ENCODE measurements at places on chromosomes 1 and 21. TPM values are rescaled to one million over a fixed set of nuclear protein-coding genes. Genes with fewer than 3 reads are reported as not detected.

Gene PCBP3
- 10.6 TPM for total RNA-seq

Gene ZNF593OS
- total RNA-seq, result not detected

Gene LEMD1
- 13.5 TPM for total RNA-seq

Gene IVL
- not detected for total RNA-seq

- peak; percentile 52 for DNase-seq
- no peaks in the 10 kb centered on the region for H3K27me3 ChIP-seq
- peaks cover 13% of the 10 kb centered on the region for H3K4me1 ChIP-seq
- peak overlapping the region; percentile 83 for H3K4me3 ChIP-seq
Observed at GRCh38 chr1:116911188-116911553, 1.5 kb downstream of the PTGFRN start.

DNA sequence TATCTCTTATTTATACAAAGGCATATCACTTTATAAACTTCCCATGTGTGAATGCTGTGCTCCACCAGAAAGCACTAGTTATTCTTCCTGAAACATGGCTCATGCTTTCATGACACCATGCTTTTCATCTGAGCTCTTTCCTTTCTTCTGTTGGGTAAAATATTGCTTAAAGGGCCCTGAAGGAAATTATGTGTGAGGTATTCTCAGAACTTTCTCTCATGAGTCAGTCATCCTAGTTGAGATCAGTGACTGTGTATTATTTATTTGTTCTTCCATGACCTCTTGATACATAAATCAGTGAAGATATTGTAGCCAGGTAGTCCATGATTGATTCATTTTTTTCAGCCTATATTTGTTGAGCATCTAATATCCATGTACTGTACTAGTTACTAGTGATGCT, 54.8 kb downstream of the CYP2J2 start:
- DNase-seq, result no peak
- no peak overlapping the region for H3K4me3 ChIP-seq
- H3K4me1 ChIP-seq, result no peaks in the 10 kb centered on the region
- H3K27ac ChIP-seq, result no peak overlapping the region
- no peaks in the 10 kb centered on the region for H3K27me3 ChIP-seq

GRCh38 chr1:20158358-20159070, 19.4 kb downstream of the PLA2G2F start:
- H3K27me3 ChIP-seq, result no peaks in the 10 kb centered on the region
- no peak overlapping the region for H3K4me3 ChIP-seq
- H3K36me3 ChIP-seq, result no peaks in the 10 kb centered on the region
- no peak for DNase-seq

DNA sequence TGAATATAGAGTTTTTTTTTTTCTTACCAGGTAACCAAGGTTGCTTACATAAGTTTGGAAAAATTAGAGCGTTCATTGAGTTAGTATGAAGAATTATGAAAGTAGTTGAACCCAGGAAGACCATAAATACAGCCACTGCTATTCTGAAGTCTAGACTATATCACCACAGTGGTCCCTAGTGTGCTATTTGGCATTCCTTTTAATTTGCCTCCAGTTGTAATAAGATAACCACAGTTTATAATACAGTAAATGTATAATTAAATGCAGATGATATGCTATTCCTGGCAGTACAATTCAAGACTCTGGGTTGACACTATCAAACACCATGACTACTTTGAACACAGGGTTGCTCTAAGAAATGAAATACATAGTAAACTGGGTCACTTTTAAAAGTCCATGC, 270.5 kb downstream of the BRINP2 start:
- H3K27ac ChIP-seq, result no peak overlapping the region
- no peak overlapping the region for H3K4me3 ChIP-seq
- DNase-seq, result no peak

GRCh38 chr1:5720484-5720883, 271.7 kb downstream of the NPHP4 start:
- H3K4me1 ChIP-seq, result no peaks in the 10 kb centered on the region
- no peak overlapping the region for H3K4me3 ChIP-seq
- no peaks in the 10 kb centered on the region for H3K27me3 ChIP-seq
- no peaks in the 10 kb centered on the region for H3K36me3 ChIP-seq
- no peak overlapping the region for H3K27ac ChIP-seq
- no peak for DNase-seq

GRCh38 chr1:84060781-84061180, 61.8 kb upstream of the TTLL7 start:
- H3K27ac ChIP-seq, result no peak overlapping the region
- H3K4me3 ChIP-seq, result no peak overlapping the region
- no peaks in the 10 kb centered on the region for H3K36me3 ChIP-seq
- H3K27me3 ChIP-seq, result no peaks in the 10 kb centered on the region

DNA sequence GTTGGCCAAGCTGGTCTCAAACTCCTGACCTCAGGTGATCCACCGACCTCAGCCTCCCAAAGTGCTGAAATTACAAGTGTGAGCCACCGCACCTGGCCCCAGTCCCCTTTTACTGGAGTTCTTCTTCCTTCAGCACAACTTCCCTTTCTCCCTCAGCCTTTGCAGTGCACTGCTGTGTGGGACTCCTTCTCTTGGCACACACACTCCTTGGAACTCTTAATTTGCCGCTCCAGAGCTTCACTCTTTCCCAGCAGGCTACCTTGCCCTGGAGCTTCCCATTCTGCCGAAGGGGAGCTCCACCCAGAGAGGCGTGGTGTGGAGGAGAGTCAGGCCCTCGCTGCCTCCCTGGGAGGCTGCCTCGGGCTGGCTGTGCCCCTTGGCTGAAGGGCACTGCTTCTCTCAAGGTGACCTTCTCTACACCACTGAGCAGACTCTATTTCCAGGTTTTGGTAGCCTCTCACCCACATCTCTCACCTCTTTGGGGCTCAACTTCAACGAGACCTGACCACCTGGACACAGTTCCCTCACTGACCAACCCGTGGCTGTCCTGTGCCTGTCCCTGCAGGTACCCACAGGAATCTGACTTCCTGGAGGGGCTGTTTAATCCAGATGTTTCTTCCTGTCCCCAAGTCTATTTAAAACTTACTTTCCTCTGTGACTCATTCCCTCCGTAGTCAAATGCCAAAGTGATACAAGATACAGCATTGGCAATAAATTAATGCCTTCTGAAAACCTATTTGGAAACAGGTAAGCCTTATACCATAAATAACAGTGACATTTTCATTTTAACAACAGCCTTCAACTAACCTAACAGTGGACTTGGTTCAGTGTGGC, 227.3 kb upstream of the KIAA0040 start:
- no peaks in the 10 kb centered on the region for H3K36me3 ChIP-seq
- no peak overlapping the region for H3K4me3 ChIP-seq
- H3K4me1 ChIP-seq, result peaks cover 4% of the 10 kb centered on the region
- H3K27me3 ChIP-seq, result no peaks in the 10 kb centered on the region

GRCh38 chr1:84254703-84255238, 46.7 kb upstream of the SAMD13 start:
- H3K27ac ChIP-seq, result no peak overlapping the region
- no peaks in the 10 kb centered on the region for H3K27me3 ChIP-seq
- DNase-seq, result no peak
- no peaks in the 10 kb centered on the region for H3K4me1 ChIP-seq
- H3K36me3 ChIP-seq, result no peaks in the 10 kb centered on the region
- H3K4me3 ChIP-seq, result no peak overlapping the region

GRCh38 chr1:89725631-89726030, 92.7 kb downstream of the LRRC8C start:
- H3K36me3 ChIP-seq, result no peaks in the 10 kb centered on the region
- no peaks in the 10 kb centered on the region for H3K27me3 ChIP-seq
- DNase-seq, result no peak
- no peak overlapping the region for H3K27ac ChIP-seq
- H3K4me3 ChIP-seq, result no peak overlapping the region

DNA sequence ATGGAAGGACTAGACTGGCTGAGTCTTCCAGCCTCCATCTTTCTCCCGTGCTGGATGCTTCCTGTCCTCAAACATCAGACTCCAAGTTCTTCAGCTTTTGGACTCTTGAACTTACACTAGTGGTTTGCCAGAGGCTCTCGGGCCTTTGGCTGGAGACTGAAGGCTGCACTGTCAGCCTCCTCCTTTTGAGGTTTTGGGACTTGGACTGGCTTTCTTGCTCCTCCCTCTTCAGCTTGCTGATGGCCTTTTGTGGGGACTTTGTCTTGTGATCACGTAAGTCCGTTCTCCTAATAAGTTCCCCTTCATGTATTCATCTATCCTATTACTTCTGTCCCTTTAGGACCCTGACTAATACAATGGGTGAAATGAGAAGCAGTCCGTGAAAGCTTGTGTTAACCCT, 196.4 kb downstream of the KAZN start:
- H3K27ac ChIP-seq, result no peak overlapping the region
- no peak for DNase-seq
- H3K27me3 ChIP-seq, result no peaks in the 10 kb centered on the region
- no peak overlapping the region for H3K4me3 ChIP-seq
- H3K4me1 ChIP-seq, result no peaks in the 10 kb centered on the region

- DNase-seq, result no peak
- H3K4me3 ChIP-seq, result peak overlapping the region; percentile 87
- peak overlapping the region; percentile 93 for H3K27ac ChIP-seq
- peaks cover 12% of the 10 kb centered on the region for H3K36me3 ChIP-seq
- no peaks in the 10 kb centered on the region for H3K27me3 ChIP-seq
Observed at GRCh38 chr1:32071758-32072621, 749 bp upstream of the TMEM39B start.

DNA sequence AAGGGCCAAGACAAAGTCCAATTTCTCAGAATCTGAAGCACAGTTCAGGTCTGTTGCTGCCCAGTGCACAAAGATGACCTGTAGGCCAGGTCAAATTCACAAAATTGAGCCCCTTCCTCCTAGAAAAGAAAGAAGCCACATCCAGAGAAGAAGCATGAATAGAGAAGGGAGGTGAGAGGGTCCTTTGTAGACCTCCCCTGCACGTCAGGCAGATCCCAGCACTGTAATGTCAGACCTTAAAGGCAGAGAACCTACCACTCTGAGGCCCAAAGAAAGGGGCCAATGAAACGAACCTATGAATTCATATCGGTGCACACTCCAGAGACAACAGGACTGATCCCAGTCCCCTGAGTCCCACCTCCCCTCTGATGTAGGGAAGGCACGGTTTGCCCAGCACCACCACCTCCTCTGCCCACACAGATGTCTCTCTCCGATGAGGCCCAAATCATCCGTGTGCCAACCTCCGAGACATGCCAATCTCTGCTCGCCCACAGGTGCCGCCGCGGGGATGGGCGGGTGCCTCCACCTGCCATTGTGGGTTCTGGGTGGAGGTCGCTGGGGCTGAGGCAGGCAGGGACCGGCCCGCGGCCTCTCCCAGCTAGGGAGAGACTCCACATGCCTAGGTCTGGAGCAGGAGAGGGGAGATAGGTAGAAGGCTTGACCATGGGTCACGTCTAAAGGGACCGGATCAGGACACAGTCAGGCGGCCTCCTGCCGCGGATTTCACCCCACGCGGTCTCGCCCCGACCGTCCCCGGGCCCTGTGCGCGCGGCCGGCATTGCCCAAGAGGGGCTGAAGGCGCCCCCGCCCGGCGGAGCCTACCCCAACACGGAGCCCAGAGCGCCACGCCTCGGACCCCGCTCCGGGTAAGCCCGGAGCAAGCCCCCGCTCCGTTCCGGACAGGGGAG, 42.1 kb downstream of the RRAGC start:
- H3K27me3 ChIP-seq, result peaks cover 93% of the 10 kb centered on the region
- H3K36me3 ChIP-seq, result no peaks in the 10 kb centered on the region
- H3K27ac ChIP-seq, result no peak overlapping the region
- no peak for DNase-seq
